ENCODE measurements at places on chromosomes 2 and 18. TPM values are rescaled to one million over a fixed set of nuclear protein-coding genes. Genes with fewer than 3 reads are reported as not detected.

MGAT4A gene
- 8.7 TPM for total RNA-seq

SNORC gene
- 0.69 TPM for total RNA-seq

ARHGEF4 gene
- total RNA-seq, result 0.35 TPM

ELOA2 gene
- total RNA-seq, result not detected

FAM161A gene
- 3.3 TPM for total RNA-seq

POTEC gene
- not detected for total RNA-seq

MROH2A gene
- 0.15 TPM for total RNA-seq

CDH2 gene
- 106 TPM for total RNA-seq

KLHL14 gene
- total RNA-seq, result 10.8 TPM

POTEI gene
- total RNA-seq, result not detected

Measured in renal cortical epithelial cell (primary cell).